CD4-positive, alpha-beta T cell treated with Interleukin-4 for 4 hours (primary cell): ENCODE measurements at places on chromosomes 7 and 10.
A peak's percentile ranks its signal among the peaks of the same experiment; 100 is the strongest.

DNA sequence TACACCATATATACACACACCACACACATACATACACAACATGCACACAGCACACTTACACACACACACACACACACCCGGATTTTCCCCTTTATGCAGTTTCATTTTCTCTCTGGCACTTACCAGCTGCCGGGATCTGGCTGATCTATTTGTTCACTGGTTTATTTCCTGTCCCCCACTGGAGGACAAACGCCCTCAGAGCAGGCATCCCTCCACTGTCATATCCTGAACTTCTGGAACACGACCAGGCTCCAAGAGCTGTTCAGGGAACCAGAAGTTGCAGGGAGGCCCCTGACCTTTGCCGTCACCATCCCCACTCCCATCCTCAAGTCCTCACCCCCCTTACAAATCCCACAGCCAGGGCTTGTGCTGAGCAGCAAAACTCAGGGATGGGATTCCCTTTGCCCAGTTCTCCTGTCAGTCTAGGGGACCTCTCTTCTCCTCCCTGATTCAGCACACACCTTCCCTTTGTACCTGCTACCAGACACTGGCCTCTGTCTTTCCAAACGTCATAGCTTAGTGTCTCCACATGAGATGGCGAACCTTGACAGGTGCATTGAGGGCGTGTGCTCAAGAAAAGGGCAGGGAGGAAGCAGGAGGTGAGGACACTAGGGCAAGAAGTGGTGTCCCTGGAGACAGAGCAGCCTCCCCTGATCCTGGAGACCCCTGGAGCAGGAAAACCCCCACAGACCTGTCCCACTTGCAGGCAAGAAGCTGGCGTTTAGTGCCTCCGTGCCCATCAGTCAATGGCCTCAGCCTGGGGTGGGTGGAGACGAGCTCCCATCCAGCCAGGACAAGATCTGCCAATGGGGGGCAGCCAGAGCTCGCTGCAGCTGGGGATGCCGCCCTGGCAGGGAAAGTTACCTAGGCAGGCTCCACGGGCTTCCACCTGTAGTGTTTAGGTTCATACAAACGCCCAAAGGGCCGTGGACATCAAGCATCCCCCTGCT lies 12.7 kb upstream of the DOCK1 start:
- DNase-seq, result no peak

DNA sequence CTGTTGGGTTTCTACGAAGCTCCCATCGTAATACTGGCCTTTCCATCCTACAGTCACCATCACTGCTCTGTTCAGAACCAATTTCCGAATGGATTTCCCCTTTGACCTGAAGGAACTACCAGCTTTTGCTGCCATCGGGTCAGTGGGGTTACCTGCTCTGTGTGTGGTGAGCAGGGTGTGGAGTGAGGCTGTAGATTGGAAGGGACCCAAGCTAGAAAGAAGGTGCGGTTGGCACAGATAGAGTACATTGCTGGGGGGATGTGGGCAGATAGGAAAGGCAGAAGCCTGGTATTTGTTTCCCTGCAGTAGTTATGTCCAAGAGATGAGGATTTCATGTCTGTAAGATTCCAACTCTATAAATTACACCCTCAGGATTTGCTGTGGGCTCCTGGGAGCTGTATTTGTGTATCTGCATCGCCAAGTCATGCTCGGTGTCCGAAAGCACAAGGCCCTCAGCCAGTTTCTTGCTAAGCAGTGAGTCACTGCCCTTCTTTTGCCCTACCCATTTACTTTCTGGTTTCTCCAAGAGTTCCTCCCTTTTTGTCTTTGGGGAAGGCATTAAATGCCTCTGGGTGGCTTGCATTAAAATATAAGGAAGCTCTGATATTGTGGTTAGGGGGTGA lies 15.4 kb downstream of the CLCN1 start:
- DNase-seq, result no peak

GRCh38 chr10:12465385-12466136 lies 116.2 kb downstream of the CAMK1D start:
- no peak for DNase-seq

DNA sequence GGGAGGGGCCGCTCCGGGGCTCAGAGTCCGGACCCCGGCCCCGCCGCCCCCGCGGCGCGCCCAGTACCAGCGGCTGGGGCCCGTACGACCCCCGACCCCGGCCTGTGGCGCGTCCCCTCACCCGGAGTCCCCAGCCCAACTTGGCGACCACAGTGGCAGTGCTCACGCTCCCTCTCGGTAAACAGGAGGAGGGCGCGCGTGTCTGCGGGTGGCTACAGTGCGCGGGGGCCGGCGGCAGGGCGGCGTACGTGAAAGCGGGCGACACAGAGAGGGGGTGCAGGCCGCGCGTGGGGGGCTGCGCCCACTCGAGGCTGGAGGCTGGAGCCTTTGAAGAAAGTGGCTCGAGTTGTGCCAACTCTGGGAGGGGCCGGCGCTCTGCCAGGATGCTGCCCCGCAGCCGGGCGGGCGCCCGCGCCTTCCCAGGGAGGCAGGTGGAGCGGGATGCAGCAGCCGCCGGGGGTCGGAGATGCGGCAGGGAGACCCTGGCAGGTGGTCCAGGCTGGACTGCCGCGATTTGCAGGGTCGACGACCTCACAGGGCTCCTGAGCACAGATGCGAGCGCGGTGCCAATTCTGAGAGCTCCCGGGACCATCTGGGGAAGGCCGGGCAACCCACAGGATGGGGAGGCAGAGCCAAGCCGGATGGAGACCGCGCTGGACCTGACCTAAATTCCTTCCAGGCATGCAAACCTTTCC lies 655 bp downstream of the PTPRE start:
- DNase-seq, result no peak

DNA sequence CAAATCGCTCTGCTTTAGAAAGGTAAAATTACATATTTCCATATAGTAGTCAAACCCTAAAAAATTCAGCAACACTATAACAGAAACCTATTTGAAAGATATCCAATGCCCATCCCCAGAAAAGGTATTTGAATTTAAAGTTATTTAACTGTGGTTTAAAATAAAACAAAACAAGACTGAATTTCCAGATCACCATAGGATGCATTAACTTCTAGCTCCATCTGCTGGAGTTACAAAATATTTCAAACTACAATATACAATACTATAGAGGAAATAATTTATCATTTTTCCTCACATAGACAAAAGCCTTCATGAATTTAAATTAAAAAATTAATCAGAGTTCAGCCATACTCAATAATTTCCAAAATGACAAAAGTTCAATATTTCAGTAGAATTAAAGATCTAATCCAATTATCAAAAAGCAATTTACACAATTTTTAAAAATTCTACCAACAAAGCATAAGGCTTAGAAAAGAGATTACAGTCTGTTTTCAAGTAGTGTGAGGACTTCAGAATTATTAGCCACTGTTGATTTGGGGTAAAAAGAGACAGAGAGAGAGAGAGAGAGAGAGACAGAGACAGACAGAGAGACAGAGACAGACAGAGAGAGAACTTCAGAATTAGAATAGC lies 75.9 kb downstream of the LMBR1 start:
- DNase-seq, result peak; percentile 27

GRCh38 chr7:34341326-34341725 lies 316.7 kb upstream of the NPSR1 start:
- no peak for DNase-seq

DNA sequence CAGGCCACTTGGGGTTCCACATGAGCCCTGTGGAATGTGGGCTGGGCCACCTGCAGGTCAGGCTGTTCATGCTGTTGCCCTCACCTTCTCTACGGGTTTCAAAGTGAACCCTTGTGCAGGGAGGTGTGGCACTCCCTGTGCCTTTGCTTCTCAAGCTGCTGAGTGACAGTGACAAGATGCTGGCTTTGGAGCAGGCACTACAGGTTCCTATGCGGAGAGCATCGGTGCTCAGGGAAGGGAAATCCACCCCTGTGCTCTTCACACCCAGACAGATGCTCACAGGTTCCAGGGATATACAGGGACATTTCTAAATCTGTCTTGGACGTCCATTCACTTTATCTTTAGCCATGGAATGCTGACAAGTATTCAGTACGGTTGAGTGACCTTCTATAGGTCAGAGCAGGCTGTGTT lies 1005.0 kb downstream of the LRMDA start:
- no peak for DNase-seq

DNA sequence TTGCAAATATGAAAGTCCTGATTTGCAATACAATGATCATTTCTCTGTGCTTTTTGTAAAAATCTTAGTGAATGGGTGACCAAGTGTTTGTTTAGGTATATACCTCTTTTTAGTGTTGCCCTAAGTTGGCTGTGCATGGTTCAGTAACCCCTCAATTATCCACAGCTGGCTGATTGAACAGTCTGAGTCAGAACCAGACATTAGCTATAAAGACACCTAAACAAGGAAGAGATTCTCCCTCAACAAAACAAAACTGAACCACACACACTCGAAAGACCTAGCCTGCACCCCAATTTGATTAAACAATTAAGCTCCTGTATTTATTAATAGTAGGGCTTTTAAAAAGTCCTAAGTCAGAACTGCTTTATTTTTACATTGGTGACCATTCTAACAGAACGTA lies 2.8 kb downstream of the RSBN1L start:
- DNase-seq, result no peak

GRCh38 chr10:104325436-104326435 lies 12.5 kb downstream of the ITPRIP start:
- DNase-seq, result no peak

DNA sequence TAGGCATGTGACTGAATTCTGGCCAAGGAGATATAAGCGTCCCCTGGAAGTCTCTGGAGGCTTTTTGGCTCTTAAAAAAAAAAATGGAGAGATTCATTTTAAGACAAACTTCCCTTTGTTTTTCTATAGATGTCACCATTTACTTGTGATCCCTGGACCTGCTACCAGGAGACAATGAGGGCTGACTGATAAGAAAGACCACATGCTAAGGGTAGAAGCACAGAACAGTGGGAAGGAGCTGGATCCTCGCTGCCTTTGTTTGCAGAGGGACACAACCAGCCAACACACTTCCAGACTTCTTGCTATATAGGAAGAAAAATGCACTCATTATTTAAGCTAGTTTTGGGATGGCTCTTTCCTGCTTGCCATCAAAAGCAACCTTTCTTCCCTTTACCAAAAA lies 172.2 kb downstream of the GRM8 start:
- DNase-seq, result no peak

GRCh38 chr10:102814873-102815661 lies 22.1 kb downstream of the CYP17A1 start:
- DNase-seq, result no peak

DNA sequence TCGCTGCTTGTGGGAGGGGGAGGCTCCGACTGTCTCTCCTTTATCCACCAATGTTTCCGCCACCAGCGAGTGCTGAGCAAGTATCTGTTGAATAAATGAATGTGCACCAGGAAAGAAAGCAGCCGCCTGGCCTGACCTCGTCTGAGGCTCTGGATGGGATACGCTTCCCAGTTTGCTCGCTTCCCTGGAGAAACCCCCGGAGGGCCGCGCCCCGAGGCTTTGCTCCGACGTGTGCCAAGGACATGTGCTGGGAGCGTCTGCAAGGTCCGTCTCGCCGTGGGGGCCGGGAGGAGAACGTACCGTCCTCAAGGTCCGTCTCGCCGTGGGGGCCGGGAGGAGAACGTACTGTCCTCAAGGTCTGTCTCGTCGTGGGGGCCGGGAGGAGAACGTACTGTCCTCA lies 536.4 kb downstream of the DNAJB6 start:
- DNase-seq, result no peak

DNA sequence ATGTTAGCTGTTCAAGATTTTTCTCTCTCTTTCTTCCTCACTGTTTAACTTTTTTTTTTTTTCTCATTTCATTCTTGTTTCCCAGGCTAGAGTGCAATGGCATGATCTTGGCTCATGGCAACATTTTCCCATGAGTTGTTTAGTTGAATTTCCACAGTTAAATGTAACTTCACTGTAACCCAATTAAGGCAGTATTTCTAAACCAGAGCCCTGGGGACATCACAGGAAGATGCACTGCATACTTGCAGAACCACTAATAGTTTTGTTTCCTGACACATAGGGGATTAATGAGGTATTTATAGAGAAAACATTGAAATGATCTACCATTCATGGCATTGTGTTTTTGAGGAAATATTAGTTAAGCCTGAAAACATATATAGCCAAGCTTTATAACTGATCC lies 795.6 kb upstream of the GHITM start:
- DNase-seq, result no peak

GRCh38 chr10:132350391-132350790 lies 18.4 kb downstream of the LRRC27 start:
- no peak for DNase-seq

GRCh38 chr10:68333440-68334431 lies 1.0 kb upstream of the PBLD start:
- DNase-seq, result no peak

DNA sequence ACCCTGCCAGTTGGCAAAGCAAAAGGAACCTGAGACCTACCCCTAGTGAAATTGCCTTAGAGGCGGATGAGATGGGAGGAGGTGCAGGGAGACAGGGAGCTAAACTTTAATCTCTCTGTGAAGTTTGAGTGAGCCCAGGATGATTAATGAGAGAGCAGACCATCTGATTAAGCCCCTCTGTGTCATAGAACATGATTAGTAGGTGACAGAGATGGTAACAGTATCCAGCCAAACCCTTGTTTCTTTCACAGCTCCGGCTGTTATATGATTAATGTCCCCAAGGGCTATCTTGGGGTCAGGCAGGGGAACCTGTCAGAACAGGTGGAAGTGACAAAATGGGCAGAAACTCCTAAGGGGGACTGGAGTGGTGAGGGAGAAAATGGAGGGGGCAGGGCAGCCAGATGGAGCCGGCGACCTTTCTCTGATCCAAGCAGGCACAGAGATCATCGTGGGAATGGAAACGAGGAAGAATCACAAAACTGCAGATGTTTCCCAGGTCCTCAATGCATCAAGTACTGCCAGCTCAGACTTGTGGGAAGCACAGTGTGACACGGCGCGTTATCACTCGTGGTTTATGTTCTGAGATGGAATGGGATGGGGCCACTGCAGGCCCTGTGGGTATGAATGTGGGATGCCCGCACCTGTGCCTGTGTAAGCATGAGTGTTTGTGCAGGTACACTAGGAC lies 684.2 kb downstream of the LRMDA start:
- DNase-seq, result no peak

DNA sequence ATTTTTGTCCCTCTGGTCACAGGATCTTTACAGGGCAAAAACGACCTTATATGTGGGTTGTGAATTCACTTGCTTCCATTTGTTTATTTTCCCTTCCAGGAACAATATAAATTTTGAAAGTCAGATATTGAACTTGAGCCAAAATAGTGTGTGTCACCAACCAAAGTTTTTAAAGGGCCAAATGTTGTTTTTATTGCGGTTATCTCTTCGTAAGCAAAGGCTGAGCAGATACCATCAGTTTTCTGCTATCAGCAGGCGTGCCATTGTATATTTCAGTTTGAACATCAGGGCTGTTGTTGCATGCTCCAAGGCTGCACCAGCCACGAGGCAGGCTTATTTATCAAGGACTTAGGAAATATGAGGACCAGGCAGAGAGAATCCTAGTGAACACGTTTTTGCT lies 160.3 kb downstream of the PAXIP1 start:
- no peak for DNase-seq

DNA sequence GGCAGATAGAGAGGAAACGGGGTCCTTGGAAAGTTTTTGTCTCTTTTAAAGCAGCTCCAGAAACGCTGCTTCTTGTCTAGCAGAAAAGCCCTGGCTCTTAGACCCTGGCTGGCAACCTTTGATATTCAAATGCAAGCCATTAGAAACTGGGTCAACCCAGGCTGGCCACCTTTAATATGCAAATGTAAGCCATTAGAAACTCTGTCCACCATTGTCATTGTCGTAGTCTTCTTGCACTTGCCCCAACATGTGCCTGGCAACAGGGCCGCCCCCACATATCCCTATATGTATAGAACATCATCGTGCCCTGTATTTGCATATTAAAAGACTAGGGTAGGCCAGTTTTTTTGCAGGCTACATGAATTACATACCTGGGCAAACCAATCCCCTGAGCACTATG lies 621.3 kb upstream of the DPP6 start:
- DNase-seq, result no peak

- DNase-seq, result no peak
Measured at GRCh38 chr7:157822688-157823031, 485.9 kb downstream of the DNAJB6 start.

GRCh38 chr7:81499262-81500116 lies 270.4 kb downstream of the HGF start:
- DNase-seq, result peak; percentile 6
